NCI-H524 treated with DMSO at 0.1 percent for 48 hours (cell line): ENCODE measurements at places on chromosomes 12 and 14.

- no peak for DNase-seq
Measured at GRCh38 chr14:65382586-65382985, 29.9 kb upstream of the FUT8 start.

DNA sequence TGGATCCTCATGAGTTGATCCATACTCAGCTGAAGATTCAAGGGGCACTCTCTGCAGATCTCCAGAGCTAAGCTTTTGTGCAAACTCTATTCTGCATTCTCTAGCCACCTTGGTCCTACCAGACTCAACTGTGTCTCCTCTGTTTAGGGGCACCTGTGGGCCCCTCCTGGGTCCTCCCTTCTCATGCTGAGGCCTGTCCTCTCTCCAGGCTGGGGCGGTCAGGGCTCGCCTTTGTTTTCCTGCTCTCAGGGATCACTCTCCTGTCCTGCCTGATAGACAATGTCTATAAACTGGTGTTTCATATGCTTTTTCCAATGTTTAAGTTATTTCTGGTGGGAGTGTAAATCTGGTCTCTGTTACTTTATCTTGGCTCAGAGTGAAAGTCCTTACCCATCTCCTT is 11.6 kb upstream of the KIF26A start:
- no peak for DNase-seq

DNA sequence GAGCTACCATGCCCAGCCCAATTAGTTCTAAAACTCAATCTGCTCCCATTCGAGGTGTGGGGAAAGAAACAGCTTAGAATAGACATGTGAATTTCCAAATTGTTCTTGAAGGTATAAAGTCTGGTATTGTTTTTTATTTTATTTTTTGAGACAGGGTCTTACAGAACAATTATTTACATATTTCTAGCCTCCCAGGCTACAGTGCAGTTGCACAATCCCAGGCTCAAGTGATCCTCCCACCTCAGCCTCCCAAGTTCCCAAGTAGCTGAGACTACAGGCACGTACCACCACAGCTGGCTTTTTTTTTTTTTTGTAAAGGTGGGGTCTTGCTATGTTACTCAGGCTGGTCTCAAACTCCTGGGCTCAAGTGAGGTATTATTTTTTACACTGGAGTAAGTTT is 6.3 kb downstream of the SLC11A2 start:
- DNase-seq, result no peak

- no peak for DNase-seq
Measured at GRCh38 chr12:128356547-128356946, 89.6 kb downstream of the TMEM132C start.

DNA sequence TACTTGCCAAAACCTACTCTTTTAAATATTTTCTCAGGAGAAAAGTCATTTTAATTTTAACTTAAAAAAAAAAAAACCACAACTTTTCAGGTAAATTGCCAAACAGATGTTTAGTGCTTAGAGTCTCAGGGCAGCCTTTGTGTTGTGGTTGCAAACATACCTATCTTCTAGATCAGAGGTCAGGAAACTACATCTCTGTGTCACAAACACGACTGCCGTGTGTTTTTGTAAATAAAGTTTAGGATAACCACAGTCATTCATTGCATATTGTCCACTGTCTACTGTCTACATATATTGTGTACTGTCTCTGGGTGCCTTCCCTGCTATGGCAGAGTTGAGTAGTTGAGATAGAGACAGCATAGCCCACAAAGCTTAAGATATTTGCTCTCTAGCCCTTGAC is 48.9 kb downstream of the DYRK2 start:
- DNase-seq, result no peak

GRCh38 chr12:24751181-24751580 is 197.7 kb downstream of the BCAT1 start:
- DNase-seq, result no peak

GRCh38 chr12:46084666-46085631 is 94.6 kb upstream of the SCAF11 start:
- DNase-seq, result no peak

DNA sequence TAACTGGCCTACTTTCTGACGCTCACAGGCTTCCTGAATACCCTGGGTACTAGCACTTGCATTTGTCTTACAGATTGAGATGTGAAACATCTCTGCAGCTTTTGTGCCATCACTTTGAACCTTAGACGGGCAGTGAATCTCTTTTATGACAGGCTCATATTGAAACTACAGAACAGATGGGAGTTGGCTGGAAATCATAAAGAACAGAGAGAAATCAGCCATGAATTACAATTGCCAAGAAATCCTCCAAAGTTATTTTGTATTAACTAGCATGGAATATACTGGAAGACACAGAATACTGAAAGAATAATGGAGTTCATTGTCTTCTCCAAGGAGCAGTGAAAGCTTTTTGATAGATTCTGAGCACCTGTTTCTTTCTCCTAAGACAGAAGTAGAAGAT is 32.7 kb downstream of the MYF5 start:
- no peak for DNase-seq

DNA sequence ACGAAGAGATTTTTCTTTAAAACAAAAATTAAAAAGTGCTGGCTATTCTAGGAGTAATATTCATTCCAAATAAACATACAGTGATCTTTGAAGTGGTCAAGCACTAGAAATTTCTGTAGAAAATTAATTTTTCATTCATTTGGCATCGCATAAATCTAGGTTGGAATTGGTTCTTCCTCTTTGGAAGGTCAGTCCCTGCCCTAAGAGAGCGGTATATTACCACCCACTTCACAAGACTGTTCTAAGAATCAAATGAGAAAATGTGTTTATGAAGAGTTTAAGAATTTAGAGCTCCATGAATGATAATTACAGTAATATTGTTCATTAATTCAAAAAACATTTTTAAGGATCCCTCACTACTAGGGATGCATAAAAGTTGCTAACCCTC is 444 bp upstream of the GEMIN2 start:
- no peak for DNase-seq

GRCh38 chr14:105881021-105881930 is 354.9 kb downstream of the TMEM121 start:
- no peak for DNase-seq

GRCh38 chr14:49464885-49465284 is 121.3 kb downstream of the RPS29 start:
- DNase-seq, result no peak

GRCh38 chr12:118472940-118473339 is 96.6 kb downstream of the SUDS3 start:
- no peak for DNase-seq

DNA sequence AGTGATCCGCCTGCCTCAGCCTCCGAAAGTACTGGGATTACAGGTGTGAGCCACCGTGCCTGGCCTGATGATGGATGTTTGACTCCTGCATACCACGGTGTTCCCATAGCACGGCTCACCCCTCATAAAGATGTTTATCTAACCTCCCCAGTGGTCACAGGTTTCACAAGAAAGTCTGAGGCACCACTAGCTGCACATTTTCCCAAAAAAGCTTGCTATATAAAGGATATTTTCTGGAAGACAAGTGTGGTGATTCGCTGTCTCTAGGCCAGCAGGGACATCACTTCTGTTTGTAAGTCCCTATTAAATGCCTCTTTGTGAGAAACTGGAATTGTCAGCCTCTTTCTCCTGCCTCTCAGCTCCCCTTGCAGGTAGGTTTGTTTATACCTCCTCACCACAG is 18.3 kb downstream of the PLEK2 start:
- no peak for DNase-seq

GRCh38 chr12:93819050-93819491 is 141.9 kb downstream of the CRADD start:
- DNase-seq, result no peak

DNA sequence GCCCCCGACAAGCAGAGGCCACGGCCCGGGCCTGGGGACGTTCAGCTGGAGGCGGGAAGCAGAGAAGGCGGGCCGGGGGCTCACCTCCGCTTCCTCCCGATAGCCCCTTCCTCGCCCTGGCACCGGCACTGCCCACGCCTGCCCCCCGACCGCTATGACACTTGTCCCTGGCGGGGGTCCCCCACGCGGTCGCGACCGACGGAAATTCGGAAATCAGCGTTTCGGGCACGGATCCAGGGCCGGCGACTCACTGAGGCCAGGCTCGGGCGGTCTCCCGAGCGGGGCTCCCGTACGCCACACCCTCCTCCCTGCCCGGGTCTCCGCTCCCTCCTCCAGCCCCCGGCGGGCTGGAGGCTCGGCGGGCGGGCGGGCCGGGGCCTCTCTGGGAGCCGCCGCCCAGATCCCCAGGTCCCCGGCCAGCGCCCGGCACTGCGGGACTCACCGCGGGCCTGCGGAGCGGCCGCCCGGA is 581 bp downstream of the PITPNM2 start:
- DNase-seq, result no peak

- DNase-seq, result no peak
Measured at GRCh38 chr12:31000751-31001150, 72.9 kb upstream of the DDX11 start.

GRCh38 chr12:38691164-38691563 is 214.2 kb downstream of the CPNE8 start:
- no peak for DNase-seq

DNA sequence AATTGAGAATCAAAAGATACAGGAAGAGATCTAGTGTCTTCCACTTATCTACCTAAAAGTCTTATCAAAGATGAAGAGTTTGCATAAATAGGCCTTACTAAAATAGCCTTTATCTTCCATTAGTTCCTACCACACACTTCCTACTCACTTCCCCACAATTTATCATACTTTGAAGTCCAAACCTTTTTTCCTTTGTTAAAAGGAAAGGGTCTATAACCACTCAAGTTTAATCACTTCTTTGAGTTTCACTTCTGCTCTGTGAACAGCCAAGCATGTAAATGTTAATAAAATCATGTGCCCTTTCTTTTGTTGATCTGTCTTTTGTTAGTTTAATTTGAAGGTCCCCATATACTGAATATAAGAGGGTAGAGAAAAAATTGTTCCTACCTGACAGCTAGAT is 114.5 kb downstream of the PHLDA1 start:
- DNase-seq, result no peak

DNA sequence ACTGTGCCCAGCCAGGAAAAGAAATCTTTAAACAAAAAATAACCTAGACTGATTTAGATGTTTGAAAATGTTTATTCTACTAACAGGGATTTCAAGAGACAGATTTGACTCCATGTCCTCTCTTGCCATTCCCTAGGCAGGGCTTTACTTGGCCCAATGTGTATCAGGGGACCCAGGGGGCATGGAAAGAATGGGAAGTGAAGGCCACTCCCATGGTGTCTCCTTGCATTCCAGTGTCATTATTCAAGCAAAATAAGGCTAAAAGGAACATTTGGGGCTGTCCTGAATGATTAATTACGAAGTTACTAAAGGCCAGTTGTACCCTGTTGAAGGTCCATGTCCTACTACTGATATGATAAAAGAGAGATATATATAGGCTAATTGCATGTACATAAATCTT is 151.9 kb upstream of the ATF7IP start:
- no peak for DNase-seq

GRCh38 chr14:56474419-56475022 is 105.1 kb upstream of the TMEM260 start:
- peak; percentile 53 for DNase-seq

DNA sequence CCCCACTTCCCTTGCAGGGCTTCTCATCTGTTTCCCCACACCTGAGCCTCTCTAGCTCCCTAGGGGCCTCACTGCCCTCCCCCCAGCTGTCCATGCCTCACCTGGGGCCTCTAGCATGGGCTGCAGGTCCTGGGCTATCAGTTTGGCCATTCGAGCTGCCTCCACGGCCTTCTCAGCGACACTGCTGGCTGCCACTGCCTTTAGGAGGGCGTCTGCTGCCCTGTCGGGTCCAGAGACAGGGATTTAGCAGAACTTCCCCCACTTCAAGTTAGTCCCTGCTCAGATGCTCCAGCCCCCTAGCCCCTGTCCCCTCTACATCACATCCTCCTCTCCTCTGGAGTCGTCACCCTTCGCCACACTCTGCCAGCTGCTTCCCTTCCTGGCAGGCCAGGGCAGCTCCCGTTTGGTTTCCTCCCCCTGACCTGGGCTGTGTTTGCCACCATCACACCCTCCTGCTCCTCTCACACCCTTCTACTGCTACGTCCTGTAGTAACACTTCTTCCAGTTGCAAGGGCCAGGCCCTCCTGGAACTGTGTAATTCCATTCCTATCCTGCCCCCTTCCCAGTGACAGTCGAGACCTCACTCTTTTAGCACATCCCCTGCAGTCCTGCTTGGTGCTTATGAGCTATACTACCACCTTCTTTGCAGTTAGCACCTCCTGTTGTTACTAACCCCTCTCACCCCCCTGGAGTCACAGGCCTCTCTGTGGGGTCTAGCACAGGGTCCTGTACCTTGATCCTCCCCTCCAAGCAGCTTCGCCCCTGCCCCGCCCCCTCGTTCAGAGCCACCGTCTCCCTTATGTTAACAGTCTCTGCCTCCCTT is 4.3 kb upstream of the AP1G2 start:
- DNase-seq, result no peak

DNA sequence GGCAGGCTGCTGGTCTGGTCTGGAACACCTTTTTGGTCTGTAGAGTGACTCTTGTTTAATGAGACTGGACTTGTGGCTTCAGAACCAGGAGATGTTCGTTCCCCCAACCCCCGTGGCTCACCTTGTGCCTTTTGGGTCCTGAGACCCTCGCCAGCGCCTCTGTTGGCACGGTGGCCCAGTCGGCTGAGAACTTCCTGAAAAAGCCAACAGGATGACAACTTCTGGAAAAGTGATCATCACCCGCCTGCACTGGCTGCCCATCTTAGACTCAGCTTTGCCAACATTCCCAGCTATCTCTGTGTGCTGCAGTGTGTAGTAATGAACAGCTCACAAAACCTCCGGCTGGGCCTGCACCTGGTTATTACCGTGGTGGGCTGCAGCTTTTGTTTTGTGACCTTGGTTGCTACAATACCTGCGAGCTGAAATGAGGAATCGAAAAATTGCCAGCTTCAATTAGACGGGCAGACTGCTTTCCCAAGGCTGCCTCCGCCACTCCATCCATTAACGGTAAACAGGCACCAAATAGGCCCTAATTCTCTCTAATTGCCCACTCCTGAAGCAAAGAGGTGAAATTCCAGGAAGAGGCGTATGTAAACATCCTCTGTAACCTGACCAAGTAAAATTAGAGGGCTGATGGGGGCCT is 16.0 kb downstream of the MEG3 start:
- peak; percentile 43 for DNase-seq

GRCh38 chr12:21336656-21337055 is 1.9 kb upstream of the SLCO1A2 start:
- no peak for DNase-seq

DNA sequence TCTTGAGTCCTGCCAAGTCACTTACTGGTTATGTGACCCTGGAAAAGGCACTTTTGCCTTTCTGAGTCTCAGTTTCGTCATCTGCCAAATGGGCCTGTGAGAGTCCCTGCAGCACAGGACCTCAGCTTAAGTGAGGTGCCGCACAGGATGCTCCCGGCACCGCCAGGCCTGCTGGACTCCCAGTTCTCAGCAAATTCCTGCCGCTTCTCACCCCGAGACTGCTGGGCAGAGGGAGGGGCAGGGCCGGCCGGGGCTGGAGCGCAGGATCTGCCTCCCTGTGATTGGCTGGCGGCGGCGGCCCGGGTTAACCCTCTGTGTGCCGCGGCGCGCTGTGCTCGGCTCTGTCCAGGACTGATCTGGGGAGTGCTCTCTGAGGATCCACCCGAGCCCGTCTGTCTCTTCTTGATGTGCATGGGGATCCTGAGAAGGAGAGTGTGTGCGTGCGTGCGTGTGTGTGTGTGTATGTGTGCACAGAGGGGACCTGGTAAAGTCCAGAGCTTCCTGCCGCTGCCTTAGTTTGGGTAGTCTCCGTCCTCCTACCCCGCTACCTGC is 8.6 kb downstream of the SETD1B start:
- no peak for DNase-seq
